ENCODE measurements at places on chromosomes 11 and 22. TPM values are rescaled to one million over a fixed set of nuclear protein-coding genes. Genes with fewer than 3 reads are reported as not detected.

P2RX3 gene
- 3.2 TPM for total RNA-seq

GRCh38 chr11:20022363-20023081, 137.8 kb downstream of the DBX1 start:
- no peak for DNase-seq

GRCh38 chr11:12577725-12578644, 96.2 kb upstream of the TEAD1 start:
- no peak for DNase-seq

GRCh38 chr11:45322891-45323600, 36.9 kb upstream of the SYT13 start:
- DNase-seq, result no peak

DNA sequence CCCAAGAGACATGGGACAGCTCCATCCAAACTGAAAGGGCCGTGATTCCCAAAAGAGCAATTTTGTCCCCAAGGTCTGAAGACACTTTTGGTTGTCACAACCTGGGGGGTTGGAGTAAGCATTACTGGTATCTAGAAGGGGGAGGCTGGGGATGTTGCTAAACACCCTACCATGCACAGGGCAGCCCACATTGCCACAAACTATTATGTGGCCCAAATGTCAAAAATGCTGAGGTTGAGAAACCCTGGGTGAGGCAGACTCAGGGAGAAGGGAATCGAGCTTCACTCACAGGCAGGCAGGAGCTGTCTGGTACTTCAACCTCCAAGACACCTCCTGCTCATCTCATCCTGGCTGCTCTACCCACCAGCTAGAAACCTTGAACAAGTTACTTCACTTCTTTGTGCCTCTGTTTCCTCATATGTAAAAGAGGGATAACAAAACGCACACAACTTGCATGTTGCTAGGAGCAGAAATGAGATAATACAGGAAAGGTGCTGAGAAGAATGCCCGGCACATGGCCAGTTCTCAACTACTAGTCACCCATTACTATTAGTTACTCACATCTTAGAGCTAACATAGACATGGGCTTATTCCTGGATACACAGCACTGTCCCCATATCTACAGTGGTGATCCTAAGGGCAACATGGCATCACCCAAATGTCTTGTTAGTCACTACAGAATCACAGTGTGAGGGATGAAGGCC, 8.8 kb downstream of the SERPIND1 start:
- no peak for DNase-seq

- no peak for DNase-seq
Measured at GRCh38 chr11:8794677-8795103, 112.1 kb downstream of the RPL27A start.

RFPL3 gene
- total RNA-seq, result not detected

DNA sequence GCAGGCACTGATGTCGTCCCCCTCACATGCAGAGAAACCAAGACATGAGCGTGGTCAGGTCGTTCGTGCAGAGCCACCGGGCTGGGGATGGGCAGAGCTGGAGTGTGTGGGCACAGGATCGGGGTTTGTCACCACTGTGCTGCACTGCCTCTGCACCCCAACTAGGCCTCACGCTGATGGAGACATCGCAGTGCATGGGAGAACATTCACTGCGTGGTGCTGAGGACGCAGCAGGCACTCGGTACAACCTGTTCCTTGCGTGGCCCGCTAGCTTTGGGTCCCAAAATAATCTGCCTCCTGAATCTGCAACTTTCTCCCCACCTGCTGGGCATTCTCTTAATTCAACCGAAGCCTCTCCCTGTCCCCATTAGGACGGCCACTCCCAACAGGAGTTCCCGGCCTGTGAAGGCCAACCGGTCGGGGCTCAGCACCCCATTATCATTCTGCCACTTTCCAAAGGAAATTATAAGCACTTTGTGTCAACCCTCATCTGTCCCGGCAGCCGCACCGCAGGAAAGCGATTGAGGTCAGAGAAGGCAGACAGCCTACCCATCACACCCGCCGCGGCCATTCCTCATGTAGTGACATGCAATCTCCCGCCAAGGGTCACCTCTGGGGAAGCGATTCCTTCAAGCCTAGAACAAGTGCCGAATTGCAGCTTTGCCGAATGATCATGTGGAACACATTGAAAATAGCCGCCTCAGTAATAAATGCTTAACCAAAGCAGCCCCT, 490.4 kb downstream of the MN1 start:
- DNase-seq, result no peak

DNA sequence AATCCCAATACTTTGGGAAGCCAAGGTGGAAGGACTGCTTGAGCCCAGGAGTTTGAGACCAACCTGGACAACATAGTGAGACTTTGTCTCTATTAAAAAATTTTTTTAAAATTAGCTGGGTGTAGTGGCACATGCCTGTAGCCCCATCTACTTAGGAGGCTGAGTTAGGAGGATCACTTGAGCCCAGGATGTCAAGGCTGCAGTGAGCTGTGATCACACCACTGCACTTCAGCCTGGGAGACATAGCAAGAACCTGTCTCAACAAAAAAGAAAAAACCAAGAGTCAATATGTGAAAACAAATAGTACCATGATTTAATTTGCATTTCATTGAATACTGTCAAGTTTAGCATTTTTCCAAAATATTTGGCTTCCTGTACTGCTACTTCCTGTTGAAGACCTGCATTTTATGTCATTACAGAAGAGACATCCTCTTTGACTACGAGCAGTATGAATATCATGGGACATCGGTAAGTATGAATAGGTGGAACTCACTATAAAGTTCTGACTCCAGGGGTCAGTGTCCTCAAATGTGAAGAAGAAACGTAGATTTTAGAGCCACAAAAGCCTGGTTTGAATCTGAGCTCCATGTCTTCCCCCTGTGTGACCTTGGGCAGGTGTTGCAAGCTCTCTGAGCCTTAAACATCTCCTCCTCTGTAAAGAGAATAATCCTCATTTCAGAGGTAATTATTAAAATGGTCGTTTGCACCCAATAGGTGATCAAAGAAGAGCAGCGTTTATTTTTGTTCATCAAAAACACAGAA, 16.0 kb downstream of the CDC45 start:
- no peak for DNase-seq

GRCh38 chr22:31289344-31289743, 2.9 kb downstream of the PIK3IP1 start:
- no peak for DNase-seq

DNA sequence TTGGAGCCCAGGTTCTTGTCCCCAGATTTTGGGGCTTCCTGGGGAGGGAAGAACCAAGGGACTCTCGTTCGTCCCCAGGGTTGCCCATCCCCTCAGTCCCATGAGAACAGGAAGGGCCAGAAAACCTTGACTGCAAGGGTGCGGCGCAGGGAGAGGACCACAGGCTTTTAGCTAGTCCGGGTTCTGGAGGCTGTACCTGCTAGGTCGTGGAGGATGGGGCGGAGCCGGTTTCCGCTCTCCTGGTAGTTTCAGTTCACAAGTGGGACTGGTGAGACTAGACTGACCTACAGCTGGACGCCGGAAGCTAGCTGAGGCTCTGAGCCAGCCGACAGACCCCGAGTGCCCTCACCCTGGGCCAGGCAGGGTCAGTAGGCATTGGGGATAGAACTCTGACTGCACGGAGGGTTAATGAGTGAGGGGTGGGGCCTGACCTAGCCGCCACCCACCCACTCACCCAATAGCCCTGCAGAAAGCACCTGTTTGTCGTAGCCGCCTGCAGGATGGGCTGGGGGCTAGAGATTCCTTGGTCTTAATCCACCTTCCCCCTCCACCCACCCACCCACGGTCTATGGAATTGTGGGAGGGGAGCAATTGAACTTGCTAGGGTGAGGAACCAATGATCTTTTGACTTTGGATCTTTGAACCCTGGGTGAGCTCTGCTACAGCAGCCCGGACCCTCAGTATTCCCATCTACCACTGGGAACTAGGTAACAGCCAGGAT, 1.5 kb downstream of the MAFF start:
- no peak for DNase-seq

APOL5 gene
- not detected for total RNA-seq

- no peak for DNase-seq
Measured at GRCh38 chr11:606245-606644, 9.5 kb downstream of the IRF7 start.

OR2AG2 gene
- not detected for total RNA-seq

DNA sequence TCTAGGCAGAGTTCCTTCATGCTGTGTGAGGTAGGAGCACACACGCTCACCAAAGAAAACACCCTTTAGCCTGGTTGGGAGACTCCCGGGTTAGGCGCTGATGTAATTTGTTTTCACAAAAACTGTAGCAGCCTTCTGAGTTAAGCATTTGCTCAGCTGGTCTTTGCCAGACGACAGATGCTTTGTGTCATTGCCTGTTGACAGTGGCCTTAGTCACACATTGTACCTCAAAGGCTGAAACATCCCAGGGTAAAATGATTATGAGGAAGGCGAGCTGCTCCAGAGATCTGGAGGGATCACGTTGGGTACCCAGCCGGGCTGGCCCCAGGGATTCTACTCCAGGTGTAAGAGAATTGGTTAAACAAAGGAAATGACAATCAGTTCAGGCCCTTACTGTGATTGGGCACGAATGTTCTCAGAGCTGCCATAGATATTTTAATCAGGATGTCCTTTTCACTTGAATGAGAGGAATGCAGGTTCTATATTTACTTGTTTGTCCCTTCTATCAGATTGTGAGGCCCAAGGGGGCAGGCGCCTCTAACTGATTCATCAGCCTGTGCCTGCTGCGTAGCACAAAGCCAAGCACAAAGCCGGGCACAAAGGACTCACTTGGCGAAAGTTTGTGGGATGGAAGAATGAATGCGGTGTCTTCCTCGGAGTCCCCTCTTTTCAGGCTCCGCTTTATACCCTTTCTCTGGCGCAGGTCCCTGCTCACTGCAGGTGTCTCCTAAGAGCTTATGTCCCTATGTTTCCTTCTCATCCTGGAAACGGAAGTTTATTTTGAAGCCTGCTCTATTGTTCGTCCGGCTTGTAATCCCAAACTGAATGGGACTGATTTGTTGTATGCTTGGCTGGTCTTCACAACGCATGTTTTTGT, 47.1 kb downstream of the ADM start:
- peak; percentile 79 for DNase-seq

DNA sequence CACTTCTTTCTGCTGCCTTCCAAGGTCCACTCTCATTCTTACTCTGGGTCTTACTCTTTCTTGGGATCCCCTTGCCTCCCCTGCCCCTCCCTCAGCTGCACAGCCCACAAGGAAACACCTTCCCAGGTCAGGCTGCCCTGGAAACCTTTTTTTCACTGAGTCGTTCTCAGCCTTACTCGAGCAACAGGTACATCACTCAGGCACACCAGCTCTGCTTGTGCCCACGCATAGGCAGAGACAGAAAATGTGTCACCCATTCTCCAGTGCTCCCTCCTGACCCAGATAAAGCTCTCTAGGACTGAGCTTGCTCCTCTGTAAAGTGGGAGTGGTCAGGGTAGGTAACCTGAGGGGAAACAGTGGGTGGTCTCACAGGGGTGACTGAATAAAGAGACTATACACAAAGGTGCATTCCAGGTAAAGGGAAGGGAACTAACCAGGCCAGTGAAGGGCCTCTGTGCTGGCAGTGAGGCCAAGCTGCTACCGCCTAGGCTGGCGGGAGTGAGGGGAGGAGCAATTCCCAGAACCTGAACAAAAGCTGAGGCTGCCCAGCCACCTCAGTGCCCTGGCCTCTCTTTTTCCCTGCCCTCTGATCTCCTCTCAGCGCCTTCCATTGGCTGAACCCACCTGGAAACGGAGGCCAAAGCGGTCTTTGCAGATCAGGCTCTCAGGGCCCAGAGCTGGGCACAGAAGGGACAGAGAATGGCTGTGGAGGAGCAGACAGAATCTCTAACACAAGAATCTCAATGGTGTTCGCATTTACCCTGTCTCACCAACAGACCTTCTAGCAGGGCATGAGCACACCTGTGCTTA, 15.9 kb downstream of the PRG3 start:
- no peak for DNase-seq

GRCh38 chr11:64357904-64358535, 942 bp upstream of the RPS6KA4 start:
- no peak for DNase-seq

DNA sequence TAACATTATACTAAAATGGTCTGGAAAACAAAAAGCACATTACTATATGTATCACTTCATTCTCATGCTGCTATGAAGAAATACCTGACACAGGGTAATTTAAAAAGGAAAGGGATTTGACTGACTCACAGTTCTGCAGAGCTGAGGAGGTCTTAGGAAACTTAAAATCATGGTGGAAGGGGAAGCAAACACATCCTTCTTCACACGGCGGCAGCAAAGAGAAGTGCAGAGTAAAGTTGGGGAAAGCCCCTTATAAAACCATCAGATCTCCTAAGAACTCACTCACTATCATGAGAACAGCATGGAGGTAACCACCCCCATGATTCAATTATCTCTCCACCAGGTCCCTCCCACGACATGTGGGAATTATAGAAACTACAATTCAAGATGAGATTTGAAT, 60.0 kb downstream of the FAM181B start:
- DNase-seq, result no peak

- DNase-seq, result no peak
Measured at GRCh38 chr11:8204025-8204424, 35.2 kb upstream of the RIC3 start.

GRCh38 chr11:2588809-2589537, 110.8 kb downstream of the KCNQ1OT1 start:
- DNase-seq, result peak; percentile 56

MFRP gene
- total RNA-seq, result not detected

GRCh38 chr11:62984451-62984991, at the start of gene SLC22A6:
SLC22A6 (minus strand) TSS chr11:62984967; CDS start chr11:62984690, 277 bp downstream.
- DNase-seq, result no peak

DNA sequence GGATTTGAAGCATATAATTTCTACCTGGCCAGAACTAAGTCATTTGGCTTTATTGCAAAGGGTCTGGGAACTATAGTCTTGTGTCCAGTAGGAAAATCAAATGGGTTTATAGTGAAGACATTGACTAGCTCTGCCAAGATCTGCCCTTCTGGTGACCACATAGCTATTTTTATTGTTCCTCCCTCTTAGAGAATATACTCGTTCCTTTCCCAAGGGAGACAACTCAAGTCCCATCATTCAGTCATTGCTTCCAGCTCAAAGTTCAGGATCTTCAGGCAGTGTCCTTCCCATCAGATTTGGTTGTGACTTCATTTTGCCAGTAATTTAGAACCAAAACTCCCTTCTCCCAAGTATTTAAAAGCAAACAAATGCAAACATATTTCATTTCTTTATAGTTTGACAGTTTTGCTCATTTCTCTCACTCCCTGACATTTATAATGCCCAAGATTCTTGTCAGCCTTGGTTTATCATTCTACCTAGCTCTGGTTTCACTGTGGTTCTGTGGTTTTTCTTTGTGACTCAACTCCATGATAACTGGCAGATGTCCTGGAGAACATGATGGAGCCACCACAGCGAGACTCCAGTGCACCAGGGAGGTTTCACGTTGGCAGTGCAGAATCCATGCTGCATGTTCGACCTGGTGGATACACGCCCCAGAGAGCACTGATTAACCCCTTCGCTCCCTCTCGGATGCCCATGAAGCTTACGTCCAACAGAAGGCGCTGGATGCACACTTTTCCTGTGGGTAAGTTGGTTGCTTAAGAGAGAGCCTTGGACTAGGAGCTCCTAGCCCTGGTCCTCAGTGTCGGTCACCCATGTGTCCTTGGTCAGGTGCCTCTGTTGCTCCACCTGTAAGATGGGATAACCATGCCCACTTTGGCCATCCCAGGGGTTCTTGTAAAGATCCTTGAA, 64.9 kb downstream of the DEPDC5 start:
- DNase-seq, result no peak
